ENCODE measurements at places on chromosomes 6 and 20.

- no peak for DNase-seq
Measured at GRCh38 chr6:83215131-83216047, 22.2 kb downstream of the RWDD2A start.

GRCh38 chr20:41715526-41715925, 97.3 kb upstream of the CHD6 start:
- no peak for DNase-seq

DNA sequence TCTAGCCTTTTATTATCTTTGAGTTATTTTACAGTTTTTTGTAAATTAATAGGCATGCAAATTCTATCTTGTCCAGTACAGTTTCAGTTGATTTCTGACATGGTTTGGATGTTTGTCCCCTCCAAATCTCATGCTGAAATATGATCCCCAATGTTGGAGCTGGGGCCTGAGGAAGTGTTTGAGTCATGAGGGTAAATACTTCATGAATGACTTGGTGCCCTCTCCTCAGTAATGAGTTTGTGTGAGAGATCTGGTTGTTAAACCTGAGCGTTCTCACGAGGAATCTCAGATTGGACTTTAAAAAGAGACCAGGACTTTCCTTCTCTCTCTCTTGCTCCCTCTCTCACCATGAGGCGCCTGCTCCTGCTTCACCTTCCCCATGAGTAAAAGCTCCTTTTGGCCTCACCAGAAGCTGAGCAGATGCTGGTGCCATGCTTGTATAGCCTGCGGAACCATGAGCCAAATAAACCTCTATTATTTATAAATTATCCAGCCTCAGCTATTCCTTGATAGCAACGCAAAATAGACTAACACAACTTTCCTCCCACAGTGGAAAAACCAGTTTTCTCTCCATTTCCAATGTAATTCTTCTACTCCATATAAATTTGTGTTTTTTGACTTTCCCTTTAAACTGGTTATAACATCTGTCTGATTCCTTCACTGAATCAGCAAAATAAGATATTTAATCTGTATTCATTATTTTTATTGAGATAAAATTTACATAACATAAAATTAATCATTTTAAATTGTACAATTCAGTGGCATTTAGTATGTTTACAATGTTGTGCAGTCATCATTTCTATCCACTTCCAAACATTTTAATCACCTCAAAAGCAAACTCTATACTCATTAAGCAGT, 78.7 kb upstream of the PRSS16 start:
- DNase-seq: no peak

DNA sequence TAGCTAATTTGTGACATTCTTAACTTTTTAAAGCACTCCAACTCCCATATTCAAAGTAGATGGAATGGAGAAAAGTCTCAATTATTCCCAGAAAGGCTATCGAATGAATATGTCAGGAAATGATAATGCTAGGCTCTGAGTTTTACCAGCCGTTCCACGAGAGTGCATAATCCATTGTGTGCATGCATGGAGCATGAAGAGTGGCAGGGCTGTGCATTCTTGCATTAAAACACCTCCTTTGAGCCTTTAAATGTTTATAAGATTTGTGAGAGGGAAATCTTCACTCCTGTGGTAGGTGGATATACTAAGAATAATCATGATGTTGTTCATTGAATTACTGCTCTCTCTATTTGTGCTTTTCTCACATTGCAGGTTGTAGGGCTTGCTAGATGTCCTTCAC, 178.3 kb downstream of the CARMIL1 start:
- DNase-seq: no peak

DNA sequence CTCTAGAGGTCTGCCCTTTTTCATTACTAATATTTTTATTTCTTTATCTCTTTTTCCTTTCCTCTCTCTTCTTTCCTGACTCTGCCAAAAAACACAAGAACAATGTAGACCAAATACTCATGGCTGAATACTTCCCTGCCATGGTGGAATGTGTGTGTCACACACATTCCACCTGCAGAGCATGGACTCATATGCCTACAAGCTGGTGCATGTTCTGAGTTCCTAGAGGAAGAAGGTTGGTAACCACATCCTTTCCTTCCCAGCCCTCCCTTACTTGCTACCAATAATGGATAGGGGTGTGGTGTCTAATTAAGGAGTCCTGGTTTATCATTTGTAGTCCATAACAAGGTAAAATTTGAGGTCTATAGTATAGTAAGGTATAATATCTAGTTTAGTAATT, 15.2 kb upstream of the CST9L start:
- no peak for DNase-seq

- no peak for DNase-seq
Measured at GRCh38 chr6:8110117-8110721, 7.9 kb upstream of the EEF1E1 start.

DNA sequence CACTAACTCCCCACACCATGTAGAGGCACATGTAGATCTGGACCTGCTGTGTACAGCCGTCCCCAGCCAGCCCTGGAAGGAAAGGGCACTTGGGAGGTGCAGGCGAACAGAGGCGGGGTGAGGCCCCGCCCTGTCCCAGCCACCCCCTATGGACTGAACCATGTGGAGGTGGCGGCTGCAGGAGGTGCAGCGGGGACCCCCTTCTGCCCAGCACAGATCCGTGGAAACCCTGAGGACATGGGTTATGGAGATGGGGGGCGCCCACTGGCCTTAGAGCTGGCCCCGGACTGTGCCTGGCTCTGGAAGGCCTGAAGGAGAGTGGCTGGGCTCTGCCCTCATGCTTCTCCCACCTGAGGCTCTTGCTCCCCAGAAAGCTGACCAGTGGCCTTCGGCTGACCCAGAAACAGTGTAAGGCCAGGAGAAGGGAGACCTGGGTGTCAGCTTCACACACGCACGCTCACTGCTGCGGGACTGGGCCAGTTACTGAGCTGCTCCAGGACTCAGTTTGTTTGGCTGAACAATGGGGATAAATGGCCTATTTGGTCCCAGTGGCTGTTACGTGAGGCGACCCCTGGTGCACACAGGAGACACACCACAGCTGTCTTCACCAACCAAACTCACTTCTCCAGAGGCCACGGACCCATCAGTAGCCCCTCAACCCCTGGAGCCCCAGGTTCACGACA, 87.2 kb downstream of the GINS1 start:
- no peak for DNase-seq

DNA sequence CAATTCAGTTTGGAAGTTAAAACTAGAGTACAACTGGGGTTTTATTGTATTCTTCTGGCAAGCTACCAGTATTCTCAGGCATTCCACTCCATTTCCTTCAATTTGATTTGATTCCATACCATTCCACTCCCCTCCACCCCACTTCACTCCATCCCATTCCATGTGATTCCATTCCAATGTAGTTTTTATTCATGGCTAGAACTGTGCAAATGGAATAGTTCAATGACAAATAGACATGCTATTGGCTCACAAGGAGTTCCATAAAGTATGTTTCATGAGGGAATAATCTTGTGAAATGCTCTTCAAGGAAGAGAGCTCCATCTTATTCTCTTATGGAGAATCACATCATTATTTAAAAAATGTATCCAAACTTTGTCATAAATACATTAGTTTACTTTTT, 285.0 kb upstream of the BMP2 start:
- DNase-seq: no peak

DNA sequence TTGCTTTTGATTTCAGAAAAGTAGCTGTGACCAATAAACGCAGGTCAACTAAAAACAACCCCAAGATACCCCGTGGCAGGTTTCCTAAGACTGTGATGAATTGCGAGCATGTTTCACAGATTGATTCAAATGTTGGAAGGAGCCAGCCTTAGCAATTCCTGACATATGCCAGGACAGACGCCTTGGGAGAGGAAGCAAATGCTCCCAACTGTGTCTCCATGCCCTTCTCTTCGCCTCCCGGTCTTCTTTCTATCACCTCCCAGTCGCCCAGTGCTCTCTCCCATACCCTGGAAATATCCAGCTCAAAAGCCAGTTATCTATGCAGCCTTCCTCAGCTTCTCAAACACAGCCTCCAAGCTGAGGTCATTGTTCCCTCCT, 32.0 kb downstream of the KIAA0319 start:
- no peak for DNase-seq

GRCh38 chr6:28488916-28489365, 26.7 kb downstream of the GPX6 start:
- no peak for DNase-seq

DNA sequence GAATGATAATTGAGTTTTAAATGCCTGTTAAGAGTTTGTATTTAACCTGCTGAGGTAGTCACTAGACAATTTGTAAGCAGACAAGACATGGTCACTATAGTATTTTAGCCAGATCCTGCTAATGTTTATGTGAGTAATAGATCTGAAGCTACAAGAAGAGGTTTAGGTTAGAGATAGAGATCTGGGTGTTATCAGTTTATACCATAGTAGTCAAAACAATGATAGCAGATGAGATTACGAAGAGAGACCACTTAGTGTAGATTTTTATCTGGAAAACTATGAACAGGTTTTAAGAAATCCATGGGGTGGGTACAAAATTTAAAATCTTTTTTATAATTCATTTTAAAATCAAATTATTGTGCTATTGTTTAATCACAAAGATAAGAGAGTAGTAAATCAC, 47.5 kb downstream of the PHIP start:
- no peak for DNase-seq

DNA sequence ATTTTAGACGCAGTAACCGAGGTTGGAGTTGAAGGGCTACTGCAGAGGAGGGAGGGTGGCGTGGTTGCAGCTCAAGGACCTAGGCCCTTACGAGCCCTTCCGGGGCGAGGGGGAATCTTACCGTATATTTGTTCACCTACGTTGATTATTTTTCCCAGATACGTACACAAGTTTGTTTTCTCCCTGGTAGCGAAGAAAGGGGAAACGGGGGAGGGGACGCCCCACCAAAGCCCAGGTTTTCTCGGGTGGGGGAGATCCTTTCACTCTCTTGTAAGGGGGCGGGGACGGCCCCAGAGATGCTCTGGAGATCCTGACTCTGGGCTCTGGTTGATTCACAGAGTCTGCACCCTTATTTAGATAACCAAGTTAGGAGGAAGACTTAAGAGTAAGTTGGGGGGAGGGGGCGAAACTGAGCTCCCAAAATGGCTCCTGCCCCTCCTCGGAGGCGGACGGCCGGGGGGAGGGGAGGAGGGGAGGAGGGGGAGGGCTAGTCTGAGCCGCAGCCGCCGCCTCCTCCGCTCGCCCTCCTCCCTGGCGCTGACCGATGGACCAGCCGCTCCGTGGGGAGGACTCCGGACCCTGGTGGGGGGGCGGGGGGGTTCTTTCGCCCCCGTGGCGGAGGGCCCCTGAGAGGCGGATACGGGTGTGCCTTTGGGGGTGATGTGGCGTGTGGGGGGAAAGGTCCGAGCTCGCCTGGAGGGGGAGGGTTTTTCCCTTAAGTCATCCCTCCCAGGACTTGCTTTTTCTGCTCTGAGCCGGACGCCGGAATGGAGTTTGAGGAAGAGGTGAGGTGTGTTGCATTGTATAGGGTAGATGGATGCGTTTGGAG, 2.2 kb downstream of the BRD2 start:
- DNase-seq: peak; percentile 94

DNA sequence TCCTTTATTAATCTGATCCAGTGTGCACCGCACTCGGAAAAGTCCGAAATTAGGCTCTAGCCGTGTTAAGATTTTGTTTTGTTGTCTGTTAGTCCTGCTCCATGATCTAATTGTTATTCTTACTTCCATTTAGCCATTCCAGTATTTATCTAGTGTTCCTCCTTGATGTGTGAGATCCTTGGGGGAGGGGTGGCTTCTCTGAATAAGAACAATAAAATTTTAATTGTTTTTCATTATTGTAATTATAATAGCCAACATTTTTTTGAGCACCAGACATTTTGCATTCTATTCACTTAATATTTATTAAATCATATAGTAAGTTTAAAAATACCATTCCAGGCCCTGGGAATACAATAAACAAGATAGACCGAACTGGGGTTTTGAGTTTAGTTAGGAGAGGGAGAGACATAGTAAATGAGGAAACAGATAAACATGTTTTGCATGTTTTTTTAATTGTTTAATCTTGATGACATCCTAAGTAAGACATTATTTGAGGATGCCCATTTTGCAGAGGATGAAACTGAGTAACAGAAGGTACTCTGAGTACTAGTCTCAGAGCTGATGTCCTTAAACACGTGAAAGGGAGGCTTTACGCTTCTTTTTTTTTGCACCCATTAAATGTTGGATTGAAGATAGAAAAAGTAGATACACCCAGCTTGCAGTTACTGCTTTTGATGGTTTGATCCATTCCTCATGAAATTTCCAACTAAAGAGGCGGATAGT, 1.2 kb downstream of the CBFA2T2 start:
- DNase-seq: no peak

DNA sequence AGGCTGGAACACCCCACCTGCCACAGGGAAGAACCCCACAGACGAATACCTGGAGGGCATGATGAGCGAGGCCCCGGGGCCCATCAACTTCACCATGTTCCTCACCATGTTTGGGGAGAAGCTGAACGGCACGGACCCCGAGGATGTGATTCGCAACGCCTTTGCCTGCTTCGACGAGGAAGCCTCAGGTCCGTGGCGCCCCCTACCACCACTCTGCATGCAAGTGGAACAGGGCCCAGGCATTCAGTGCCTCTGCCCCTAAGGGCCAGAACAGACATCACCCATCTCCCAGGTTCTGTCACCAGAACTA, 6.6 kb downstream of the MYL9 start:
- no peak for DNase-seq

DNA sequence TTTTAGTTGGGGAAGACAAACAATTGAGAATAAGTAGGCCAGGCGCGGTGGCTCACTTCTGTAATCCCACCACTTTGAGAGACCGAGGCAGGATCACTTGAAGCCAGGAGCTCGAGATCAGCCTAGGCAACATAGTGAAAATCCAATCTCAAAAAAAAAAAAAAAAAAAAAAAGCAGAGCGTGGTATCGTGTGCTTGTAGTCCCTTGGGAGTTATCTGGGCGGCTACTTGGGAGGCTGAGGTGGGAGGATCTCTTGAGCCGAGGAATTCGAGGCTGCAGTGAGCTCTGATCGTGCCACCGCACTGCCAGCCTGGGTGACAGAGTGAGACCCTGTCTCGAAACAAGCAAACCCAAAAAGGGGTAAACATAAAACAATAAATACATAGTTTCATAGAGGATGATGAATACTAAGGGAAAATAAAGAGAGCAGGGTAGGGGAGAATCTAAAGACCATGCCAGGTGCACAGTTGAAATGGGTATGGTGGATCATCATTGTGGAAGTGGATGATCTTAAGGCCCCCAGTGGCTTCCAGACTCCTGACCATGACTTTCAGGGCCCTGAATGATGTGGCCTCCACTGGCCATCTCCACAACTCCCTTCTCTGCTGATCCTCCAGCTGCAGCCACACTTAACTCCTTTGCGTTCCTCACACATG, 947 bp downstream of the POFUT1 start:
- no peak for DNase-seq
